ENCODE measurements at places on chromosomes 5 and 9.

DNA sequence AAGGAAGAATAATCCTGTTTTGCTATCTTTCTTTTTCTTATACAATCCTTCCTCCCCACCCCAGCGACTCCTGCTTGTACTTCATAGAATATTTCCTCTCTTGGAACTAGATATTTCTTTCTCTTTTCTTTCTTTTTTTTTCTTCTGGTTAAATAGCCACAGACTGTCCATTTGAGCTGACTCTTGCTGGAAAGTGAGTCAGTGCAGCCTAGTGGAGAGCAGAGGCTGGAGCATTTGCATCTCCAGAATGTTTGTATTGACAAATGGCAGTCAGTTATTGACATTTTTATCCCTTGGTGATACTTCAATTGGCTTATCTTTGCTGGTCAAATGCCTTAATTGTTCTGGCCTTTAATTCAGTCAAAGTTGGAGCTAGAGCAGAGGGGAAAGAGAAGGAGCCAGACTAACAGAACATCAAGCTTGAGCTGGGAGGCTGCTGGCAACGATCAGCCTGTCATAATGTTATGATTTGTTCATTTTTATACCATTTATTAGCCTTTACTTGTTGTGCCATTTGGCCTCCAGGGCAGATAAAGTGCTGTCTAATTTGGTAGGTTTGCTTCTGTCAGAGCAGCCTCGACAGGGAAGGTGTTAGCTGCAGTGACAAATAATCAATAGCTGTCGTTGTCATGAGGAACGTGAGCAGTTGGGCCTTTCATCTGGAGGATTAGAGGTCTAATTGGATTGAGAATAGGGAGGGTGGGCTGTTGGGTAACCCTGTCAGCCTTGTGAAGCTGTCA lies 69.0 kb downstream of the INVS start:
- DNase-seq, result no peak

DNA sequence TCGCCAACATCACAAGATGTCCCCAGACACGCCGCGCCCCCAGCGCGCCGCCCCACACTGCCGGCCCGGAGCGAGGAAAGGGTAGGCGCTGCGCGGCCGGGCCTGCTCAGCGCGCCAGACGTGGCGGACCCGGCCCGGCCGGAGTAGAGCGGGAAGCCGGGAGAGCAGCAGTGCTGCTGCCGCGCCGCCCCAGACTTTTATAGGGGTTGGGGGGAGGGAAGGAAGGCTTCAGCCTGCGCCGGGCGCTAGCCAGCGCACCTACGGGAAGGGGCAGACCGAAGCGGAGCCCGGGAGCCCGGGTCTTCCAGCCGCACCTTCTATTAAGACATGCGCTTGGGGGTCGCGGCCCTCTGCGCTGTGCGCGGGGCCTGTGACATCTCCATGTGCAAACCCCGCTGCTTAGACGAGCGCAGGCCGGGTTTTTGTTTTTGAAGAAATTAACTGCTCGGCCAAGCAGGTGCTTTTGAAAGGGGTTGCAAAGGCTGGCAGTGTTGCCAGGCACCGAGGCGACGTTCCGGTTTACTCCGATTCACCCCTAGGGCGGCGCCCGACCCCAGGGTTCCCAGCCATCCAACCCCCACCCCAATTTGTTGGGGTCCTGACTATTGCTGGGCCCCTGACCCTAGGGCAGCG lies 353 bp upstream of the PAX5 start:
- DNase-seq, result no peak

- no peak for DNase-seq
Measured at GRCh38 chr9:129640086-129640870, 1.7 kb downstream of the ASB6 start.

DNA sequence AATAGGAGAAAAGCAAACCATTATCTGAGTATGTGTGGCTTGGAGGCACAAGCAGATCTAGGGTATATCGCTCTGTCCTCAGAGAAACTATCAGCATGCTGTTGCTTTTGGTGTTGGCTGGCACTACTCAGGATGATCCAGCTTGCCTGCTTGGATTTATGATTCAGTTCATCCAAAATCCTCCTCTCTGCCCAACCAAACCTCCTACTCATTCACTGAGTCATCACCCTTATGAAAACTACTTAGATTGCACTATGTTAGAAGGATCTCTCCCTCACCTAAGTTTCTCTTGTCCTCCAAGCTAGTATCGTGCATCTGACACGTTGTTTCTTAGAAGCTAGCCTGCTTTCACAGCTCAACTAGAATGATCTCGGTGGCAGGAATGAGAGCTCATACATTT lies 14.2 kb upstream of the ZBED3 start:
- DNase-seq, result no peak

GRCh38 chr9:107932046-107932445 lies 442.5 kb upstream of the KLF4 start:
- no peak for DNase-seq

GRCh38 chr5:89948977-89949376 lies 460.6 kb downstream of the CETN3 start:
- no peak for DNase-seq

DNA sequence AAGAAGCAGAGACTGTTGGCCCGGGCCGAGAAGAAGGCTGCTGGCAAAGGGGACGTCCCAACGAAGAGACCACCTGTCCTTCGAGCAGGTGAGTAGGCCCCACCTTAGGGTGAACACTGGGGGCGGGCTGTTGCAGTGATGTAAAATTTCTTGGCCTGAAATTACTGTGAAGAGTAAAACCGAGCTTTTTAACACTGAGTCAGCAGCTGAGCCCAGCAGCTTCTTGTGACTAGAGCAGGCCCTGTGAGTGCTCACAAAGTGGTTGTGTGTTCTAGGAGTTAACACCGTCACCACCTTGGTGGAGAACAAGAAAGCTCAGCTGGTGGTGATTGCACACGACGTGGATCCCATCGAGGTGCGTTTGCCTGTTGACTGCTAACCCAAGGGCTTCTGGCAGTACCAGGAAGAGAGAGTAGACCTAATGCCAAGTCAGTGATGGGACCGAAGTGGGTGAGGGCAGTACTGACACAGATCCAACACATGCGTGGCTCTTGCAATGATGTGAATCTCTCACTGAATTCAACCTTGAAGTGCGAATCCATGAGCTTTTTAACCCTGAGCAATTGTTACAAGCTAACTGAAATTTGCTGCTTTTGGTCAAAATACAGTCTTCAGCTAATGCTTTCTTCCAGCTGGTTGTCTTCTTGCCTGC lies 2.1 kb downstream of the RPL7A start:
- DNase-seq, result no peak

GRCh38 chr5:180684623-180685161 lies 35.3 kb upstream of the FLT4 start:
- DNase-seq, result no peak

GRCh38 chr9:73183917-73184861 lies 32.5 kb downstream of the ANXA1 start:
- DNase-seq, result peak; percentile 30

- DNase-seq, result no peak
Measured at GRCh38 chr5:175483337-175483736, 5.0 kb downstream of the SFXN1 start.

- DNase-seq, result no peak
Measured at GRCh38 chr5:8892926-8893325, 652.9 kb downstream of the SEMA5A start.

DNA sequence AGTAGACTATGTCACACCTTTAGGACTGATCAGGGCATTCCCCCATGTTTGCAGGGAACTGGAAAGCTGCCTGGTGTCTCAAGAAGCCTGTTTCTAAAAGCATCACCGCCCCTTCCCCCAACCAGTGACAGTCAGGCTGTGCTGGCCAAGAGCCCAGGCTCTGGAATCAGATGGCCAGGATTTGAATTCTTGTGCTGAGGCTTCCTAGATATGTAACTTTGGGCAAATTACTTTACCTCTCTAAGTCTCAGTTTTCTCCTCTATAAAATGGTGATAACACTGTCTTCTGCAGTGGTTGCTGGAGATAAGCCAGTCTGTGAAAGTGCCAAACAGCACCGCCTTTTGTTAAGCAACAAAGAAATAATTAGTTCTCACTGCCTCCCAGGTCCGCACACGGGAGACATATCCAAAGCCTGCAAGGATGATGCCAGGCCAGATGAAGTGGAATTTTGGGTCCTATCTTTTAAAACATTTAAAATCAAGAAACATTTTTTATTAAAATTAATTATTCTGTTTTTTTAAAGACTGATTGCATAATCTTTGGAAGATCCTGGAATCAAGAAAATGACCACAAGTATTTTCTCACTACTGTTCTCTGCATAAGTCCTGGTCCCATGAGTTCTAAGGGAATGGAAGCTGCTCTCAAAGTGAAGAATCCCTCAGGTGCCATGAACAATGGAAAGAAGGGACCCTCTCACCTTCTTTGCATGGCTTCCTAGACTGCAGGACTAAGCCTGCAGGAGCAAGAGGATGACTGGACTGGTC lies 13.9 kb downstream of the SLC31A2 start:
- peak; percentile 60 for DNase-seq

DNA sequence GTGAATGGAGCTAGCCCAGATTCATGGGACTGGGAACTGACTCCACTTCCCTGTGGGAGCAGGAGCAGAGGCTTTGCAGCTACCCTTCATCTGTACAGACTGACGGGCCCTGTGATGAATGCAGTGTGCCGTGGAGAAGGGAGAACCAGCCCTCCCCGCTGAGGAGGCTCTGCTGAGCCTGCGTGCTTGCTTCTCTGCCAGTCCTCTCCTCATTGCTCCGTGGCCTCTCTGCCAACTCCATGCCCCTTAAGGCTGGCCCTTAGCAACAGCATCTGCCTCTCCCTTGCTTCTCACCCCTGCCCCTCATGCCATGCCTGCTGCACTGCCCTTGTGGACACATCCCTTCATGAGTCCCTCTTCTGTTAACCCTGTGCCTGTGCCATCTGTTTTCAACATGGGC lies 53.6 kb downstream of the GADD45G start:
- no peak for DNase-seq

- peak; percentile 67 for DNase-seq
Measured at GRCh38 chr5:78537821-78538220, 110.8 kb downstream of the LHFPL2 start.

DNA sequence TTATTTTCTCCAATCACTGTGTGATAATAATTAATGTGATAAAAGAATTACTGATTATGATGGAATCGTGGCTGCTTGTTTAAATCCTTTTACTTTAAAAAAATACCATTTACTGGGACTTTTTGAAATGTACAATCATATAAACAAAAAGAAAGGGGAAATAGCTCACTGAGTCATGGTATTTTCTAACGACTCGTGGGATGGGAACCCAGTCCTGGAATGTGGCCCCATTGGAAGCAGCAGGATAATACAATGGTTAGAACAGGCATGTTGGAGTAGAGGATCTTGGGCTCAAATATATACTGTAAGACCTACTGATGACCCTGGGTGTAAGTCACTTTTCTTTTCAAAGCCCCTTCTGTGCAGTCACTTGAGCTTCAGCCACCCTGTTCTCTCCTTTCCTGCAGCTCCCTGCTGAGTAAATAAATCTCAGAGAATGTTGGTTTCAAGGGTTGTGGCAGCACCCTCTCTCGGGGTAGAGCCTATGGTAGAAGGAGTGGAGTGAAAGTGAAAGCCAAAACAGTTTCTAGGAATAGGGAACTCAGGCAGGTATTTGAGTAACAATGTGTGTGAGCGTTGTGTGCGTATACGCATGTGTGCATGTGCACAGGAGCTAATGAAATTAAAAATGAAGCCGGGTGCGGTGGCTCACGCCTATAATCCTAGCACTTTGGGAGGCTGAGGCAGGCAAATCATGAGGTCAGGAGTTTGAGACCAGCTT lies 40.8 kb upstream of the LARP1 start:
- no peak for DNase-seq

- no peak for DNase-seq
Measured at GRCh38 chr9:4812858-4813257, 20.1 kb downstream of the RCL1 start.

DNA sequence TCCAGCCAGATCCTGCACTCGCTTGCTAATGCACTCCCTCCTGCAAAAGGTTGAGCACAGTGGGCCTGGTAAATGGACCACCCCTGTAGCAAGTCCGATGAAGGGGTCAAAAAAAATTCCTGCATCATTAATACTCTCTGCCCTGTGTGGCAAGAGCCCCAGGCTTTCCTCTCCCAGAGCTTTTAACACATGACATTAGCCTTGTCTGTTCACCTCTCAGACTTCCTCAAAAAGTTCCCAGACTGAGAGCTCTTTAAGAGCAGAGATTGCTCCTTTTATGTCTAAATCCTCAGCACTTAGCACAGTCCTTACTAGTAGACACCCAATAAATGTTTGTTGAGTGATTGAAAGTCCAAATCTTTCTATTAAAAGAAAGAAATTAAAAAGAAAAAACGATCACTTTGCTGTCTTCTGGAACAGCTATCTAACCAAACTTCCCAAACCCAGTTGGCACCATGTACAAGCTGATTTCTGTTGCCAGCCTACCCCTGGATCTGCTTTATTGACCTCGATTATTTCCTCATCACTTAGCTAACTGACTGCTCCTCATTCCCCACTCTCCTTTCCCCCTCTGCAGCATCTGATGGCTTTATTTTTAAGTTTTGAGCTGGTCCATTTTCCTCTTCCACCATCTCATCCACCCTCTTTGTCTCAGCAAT lies 209.8 kb downstream of the ENC1 start:
- no peak for DNase-seq

DNA sequence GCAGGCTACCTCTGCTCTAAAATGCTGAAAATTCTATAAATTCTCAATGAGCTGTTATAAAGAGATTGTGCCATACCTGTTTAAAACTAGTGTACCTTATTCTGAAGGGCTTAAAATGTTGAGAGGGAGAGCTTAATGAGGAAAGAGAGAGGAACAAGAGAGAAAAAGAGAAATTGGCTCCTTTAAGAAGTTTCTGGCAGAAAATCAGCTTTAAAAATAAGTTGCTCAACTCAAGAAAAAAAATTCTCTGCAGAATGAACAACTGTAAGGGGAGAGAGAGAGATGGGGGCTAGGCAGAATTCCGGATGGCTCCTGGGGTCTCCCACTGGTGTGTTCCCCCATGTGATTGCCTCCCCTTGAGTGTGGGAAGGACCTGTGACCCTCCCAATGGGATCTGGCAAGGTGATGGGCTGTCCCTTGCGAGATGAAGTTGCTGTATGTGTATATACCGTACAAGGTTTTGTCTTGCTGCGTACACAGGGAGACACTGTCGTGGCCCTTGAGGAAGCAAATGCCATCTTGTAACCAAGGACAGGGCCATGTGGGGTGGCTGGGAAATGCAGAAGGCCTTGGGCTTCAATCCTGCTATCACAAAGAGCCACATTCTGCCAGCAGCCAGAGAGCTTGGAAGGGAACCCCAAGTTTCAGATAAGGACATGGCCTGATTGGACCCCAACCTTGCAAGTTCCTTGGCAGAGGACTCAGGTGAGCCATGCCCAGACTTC lies 64.3 kb upstream of the S1PR3 start:
- no peak for DNase-seq

DNA sequence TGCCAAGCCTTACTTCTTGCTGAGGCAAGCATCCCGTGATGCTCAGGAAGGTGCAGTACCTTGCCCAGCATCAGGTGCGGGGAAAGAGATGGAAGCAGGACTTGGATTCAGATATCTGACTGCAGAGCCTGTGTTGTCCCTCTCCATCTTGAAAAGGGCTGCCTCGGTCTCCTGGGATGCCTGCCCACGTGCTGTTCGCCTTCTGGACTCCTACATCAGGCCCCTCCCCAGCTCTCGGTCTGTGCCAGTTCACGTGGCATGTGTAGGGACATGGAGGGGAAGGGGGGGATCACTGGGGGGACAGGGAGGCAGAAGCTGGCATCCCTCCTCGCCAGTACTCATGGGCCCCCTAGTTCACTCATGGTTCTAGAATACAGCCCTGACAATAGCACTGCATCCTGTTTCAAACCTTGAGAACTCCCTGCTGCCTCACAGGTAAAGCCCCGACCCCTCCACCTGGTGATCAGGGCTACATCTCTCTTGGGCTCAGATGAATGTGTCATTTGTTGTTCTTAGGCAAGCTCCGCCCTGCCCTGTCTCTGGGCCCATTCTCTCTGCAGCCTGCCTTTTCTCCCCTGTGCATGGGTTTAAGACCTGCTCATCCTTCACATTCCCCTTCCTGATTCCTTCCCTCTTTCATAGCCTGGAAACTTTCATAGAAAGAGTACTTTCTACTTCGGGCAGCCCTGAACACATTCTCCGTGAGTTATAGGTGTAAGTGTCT lies 38.9 kb upstream of the SLC25A51 start:
- no peak for DNase-seq
